ENCODE measurements at places on chromosomes 3 and 15.

GRCh38 chr15:95350908-95351307, 979.6 kb upstream of the NR2F2 start:
- DNase-seq: no peak

- DNase-seq: no peak
Observed at GRCh38 chr3:106326941-106327695, 458.3 kb upstream of the CBLB start.

GRCh38 chr15:71532994-71533393, 277.4 kb upstream of the NR2E3 start:
- DNase-seq: no peak

GRCh38 chr3:151599103-151599672, 134.5 kb upstream of the AADACL2 start:
- DNase-seq: no peak

GRCh38 chr3:35322070-35322469, 317.3 kb upstream of the ARPP21 start:
- no peak for DNase-seq

GRCh38 chr3:98008855-98009254, 26.3 kb downstream of the GABRR3 start:
- DNase-seq: no peak

DNA sequence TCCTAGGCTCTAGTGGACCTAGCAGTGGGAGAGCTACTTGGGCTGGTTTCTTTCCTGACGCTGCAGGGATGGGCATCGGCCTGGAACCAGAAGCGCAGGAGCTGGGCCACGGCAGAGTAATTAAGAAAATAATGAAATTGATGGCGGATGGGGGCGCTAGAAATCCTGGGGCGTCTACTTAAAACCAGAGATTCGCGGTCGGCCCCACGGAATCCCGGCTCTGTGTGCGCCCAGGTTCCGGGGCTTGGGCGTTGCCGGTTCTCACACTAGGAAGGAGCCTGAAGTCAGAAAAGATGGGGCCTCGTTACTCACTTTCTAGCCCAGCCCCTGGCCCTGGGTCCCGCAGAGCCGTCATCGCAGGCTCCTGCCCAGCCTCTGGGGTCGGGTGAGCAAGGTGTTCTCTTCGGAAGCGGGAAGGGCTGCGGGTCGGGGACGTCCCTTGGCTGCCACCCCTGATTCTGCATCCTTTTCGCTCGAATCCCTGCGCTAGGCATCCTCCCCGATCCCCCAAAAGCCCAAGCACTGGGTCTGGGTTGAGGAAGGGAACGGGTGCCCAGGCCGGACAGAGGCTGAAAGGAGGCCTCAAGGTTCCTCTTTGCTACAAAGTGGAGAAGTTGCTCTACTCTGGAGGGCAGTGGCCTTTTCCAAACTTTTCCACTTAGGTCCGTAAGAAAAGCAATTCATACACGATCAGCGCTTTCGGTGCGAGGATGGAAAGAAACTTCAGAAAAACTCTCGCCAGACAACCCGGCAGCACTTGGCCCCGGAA, 6.1 kb downstream of the SOX14 start:
- no peak for DNase-seq

All from skeletal muscle cell (primary cell).